ENCODE measurements at places on chromosomes 1 and 21.

- DNase-seq, result no peak
Measured at GRCh38 chr1:21198929-21199328, 22.2 kb upstream of the EIF4G3 start.

DNA sequence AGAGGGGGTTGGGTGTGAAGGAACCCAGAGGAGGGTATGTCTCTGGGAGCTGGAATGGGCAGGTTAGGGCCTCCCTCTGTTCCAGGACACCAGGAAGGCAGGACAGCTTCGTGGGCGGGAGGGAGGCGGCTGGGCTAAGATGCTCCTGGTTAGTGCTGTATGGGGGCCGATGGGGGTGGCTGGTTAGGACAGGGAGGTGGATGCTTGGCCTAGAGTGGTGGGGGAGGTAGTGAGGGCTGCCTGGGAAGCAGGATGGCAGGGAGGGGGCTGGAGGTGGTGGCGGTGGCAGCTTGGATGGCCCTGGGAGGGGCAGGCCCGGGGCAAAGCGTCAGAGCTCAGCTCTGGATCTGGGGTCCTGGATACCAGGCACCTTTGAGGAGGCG, 6.2 kb upstream of the MMP23B start:
- DNase-seq, result no peak

GRCh38 chr1:16366722-16367257, at the start of gene SZRD1:
SZRD1 (plus strand) TSS chr1:16367242; CDS start chr1:16367258, 16 bp downstream.
- peak; percentile 98 for DNase-seq

DNA sequence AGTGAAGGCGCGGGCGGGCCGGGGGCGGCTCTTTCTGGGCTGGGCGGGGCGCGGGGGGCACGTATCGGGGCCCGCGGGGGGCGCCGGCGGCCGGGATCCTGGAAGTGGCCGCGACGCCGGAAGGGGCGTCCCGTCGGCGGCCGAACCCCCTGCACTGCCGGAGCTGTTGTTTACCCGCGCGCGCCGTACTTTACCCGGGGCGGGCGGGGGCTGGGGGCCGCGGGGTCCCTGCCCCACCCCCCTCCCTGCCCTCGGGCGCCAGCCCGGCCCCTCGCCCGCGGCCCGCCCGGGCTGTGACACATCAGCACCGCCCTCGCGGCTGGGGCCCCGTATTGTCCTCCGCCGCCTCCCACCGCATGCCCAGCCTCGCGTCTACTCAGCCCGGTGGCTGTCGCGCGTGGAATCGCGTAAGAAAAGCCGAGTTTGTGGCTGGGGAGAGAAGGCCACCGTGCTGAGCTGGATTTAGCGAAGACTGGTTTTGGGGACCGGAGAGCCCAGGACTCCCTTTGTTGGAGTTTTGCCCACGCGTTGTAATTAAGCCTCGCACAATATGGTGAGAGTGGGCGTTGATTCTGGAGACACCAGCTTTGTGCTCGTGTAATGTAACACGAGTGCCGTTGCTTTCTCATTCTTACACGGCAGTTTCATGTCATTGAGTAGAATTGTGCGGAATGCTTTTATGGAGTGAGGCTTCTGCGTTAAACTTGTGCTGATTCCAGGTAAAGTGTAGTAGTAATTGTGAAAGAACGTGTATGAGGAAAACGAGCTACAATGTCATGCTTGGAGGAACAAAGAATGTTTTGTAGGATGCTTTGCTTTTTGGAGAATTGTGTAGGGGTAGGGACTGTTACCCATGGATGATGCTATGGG, 559 bp downstream of the BACH1 start:
- DNase-seq, result no peak

DNA sequence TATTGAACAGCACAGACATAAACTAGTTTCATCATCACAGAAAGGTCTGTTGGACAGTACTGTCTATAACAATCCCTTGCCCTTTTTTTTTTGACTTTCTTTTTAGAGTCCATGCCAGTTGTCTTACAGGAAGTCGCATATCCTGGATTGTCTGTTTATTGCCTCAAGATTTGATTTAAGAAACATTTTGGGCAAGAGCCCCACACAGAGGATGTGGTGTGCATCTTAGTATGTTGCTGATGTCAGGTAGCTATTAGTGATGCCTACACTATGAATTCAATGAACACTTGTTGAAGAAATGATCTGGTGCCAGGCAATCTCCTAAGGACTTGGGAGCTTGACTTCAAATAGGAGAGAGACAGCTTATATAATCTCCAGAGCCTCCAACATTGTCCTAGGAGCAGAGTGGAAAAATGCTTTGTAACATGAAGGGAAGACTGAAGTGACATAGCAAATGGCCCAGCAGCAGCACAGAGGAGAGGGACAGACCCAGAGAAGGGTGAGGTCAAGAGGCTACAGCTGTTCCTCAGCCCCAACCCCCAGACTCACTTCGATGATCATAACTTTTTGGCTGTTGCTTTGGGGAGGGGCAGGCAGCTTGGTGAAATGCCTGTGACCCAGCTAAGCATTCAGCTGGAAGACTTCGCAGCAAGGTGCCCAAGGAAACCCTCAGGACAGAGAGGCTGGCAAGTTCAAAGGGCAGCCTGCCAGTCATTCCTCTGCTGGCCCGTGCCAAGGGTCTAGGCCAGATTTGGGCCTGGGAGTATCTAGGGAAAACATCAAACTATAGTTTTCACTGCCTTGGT, 7.5 kb upstream of the RAB29 start:
- DNase-seq, result no peak

DNA sequence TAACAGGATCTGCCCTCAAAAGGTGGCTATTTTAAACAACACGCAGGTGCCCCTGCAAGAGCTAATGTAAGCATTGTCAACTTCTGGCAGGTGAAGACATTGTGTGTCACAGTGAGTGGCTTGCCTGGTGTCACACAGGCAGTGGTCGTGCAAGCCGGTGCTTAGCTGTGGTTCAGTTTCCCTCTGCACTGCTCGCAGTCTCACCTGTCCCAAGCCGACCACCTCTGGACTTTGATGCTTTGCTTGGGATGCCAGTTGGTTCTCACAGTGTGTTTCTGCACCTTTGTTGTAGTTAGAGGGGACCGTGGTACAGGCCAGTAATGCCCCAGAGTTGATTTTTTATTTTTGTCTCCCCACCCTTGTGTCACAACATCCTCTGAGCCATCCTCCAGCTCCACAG, 85.2 kb downstream of the UCK2 start:
- DNase-seq, result no peak

- DNase-seq, result peak; percentile 41
Measured at GRCh38 chr1:175354080-175354479, 161.5 kb upstream of the KIAA0040 start.
